ENCODE measurements at places on chromosomes 16 and 17.

DNA sequence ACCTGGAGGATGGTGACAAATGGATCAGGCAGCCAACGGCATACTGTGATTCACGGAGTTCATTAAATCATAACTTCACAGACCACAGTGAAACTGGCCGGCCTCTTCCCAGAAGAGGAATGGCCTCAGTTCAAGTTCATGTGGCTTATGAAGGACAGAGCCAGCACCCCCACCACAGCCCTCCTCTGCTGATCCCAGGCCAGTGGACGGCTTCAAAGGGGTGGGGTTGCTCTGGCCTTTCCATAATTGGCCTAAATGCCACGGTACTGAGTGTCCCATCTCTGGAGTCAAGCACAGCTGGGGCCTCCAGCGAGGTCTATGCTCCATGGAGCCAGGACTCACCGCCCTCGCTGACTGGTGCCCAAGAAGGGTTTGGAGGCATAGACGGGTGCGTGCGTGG lies 21.4 kb downstream of the GALNS start:
- no peak for DNase-seq

DNA sequence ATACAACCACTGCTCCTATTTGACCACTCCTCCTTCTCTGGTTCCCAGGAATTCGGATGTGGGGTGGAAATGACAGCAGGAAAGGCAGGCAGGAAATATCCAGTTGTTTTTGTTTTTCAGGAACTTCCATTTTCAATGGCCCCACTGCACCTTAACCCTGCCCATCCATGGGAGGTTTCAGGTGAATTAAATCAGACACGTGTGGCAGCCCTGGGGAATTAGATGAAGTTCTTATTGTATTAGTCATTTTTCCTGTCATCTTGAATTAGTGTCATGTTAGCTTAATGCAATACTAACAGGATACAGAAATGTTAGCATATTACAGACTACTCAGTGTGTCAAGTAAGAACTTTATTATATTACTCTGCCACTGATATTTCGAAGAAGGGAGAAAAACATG lies 146.4 kb downstream of the CHD9NB start:
- no peak for DNase-seq

DNA sequence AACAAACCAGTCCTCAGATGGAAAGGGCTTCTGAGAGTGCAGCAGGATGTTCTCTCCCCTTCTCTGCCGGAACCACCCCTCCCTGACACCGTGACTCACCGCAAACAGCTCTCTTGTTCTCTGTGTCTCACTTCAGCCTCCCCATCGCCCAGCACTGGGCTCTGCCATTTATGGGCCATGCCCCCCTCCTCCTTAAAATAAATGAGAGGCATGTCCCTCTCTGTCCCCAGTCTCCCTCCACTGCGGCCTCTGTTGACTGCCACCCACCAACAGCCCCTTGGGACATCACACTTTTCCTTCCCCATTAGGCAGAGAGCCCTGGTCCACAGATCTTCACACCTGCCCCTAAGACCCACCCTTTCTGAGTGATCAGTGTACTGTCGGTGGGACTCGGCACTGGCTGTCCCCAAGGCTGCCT lies 6.3 kb downstream of the CCDC102A start:
- no peak for DNase-seq

DNA sequence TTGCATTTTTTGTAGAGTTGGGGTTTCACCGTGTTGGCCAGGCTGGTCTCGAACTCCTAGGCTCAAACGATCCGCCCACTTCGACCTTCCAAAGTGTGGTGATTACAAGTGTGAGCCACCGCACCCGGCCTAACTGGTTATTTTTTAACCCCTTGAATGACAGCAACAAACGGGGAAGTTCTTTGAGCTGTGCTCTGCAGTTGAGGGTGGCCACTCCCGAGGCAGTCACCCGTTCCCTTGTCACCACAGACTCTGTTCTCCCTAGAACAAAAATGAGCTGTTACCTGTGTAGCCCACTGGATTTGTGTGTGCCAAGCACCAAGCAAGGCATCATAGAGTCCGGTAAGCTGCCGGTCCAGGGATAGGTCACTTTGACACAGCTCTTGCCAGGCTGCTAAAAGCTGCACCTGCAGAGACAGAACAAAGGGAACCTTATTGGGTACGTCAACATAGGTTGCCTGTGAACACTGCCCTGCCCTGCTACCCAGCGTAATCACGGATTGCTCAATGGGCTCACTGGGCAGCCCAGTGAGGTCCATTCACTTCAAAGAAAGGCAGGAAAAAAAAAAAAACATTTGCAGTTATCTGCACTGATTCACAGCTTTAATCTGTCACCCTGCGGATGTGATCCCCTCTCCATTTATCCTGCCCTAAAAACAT lies 19.6 kb downstream of the COG7 start:
- no peak for DNase-seq

- DNase-seq: peak; percentile 4
Observed at GRCh38 chr16:84423416-84423837, 55.1 kb downstream of the ATP2C2 start.

GRCh38 chr17:63838631-63839171 lies 3.8 kb downstream of the SMARCD2 start:
- DNase-seq: no peak

GRCh38 chr17:58184308-58184985 lies 8.1 kb upstream of the EPX start:
- no peak for DNase-seq

GRCh38 chr16:65279576-65279975 lies 157.7 kb upstream of the CDH11 start:
- DNase-seq: no peak

- DNase-seq: no peak
Observed at GRCh38 chr16:5776876-5777275, 679.3 kb upstream of the EEF2KMT start.

- DNase-seq: no peak
Observed at GRCh38 chr16:35516551-35516950, 2057.1 kb downstream of the TP53TG3F start.

DNA sequence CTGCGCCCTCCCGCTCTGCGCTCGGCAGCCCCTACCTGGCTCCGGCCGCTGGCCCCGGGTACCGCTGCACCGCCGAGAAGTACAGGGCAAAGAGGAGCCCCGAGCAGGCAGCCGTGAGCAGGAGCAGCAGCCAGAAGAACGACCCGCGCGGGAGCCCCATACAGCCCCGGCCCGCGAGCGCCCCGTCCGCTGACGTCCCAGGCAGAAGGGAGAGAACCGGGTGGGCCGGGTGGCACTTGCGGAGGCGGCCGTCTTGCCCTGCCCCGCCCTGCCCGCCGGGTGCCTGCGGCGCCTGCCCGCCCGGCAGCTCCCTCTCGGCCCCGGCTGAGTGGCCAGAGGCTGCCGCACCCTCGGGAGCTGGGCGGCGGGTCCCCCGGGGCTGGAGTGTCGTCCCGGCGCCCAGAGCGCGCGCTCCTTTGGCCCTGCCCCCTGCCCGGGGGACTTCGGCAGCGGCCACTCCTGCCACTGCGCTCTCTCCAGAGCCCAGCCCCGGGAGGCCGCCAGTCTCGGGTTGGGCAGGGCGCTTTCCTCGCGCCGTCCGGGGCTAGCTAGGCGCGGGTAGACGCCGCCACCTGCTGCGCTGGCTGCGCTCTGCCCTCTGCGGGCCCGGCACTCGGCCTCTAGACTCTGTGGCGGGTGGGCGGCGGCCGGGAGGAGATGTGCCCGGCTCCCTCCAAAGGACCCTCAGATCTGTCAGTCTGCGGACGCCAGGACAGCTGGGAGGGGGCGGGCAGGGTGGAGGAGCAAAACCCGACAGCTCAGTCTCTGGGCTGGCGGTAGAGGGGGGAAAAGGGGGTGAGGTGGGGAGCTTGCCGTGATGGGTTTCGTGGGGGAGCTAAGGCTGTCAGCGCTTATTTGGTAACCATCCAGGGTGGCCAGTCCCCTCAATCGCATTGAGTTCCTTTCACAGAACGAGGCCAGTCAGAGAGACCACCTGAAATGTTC lies at the start of gene ST6GALNAC2:
Gene ST6GALNAC2 (minus strand): TSS at position 212 of the 945 bp plus-strand sequence. CDS start 52 bp downstream, at position 160.
- DNase-seq: no peak

DNA sequence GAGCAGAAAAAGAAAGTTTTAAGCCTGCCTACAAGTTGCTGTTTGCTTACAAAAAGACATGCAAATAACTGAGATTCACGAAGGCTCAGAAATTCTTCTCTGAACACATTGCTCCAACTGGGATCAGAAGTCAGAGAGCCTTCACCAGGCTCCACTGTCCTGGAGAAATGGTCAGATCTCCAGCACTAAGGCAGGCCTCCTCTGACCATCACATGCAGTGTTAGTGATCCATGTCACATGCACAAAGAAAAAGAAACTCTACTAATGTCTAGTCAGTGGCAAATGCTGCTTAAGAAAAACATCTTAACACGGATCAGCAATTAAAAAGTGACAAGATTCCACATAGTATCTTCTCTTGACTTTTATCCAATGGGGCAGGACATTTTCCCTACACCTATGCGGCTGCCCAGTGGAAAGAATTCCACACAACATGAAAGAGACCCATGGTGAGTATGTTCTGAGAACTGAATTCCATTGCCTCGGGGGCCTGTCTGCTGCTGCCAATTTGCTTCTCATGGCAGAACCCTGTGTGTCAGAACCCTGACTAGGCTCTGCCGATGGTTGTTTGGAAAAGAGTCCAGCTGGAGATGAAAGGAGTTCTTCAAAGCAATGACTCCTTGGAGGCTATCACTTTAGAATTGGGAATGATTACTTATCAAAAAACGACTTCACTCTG lies 96.6 kb downstream of the HIC1 start:
- no peak for DNase-seq

DNA sequence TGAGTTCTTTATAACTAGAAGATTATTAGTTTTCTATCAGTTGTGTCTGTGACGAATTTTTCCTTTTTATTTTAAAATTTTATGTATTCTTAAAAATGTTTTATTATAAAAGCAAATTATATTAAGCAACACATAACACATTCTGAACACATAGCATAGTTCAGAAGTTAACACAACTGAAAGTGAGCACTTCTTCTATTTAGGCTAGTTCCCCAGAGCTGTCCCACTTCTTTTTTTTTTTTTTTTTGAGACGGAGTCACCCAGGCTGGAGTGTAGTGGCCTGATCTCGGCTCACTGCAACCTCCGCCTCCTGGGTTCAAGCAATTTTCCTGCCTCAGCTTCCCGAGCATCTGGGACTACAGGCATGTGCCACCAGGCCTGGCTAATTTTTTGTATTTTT lies 37.7 kb upstream of the ALDH3A2 start:
- DNase-seq: no peak

DNA sequence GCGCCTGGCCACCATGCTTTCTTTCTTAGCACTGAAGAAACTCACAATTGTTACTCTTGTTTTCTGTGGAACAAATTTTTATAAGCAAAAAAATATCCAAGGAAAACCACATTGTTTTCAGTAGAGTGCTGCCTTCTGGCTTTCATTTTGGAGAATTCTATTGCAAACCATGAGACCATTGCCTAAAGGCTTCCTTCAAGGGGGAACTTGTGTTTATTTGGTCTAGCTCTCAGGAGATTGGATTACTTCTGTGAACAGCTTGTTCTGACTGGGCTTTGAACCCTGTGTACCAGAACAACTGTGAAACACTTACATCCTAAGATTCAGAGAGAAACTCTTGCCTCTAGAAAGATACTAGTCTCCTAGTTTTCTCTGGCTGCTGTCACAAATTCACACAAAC lies 32.1 kb downstream of the TOM1L1 start:
- DNase-seq: no peak

- DNase-seq: no peak
Observed at GRCh38 chr16:47386201-47386718, 74.6 kb downstream of the ITFG1 start.

DNA sequence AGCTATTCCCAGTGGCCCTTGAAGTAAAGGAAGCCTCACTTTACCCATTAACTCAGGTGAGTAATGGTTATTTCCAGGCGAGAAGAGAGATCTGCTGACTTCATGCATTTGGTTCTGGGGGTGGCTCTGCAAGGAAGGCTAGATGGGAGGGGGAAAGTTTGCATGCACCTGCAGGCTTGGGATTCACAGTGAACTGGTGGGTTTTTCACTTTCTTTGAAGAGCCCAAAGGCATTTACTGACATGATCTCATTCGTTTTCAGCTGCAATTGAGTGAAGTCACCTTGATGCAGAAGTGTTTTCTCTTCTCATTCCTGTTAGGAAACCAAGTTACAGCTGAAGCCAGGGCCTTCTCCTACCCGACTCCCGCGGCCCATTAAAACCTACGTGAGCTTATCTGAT lies 131.0 kb upstream of the N4BP1 start:
- DNase-seq: no peak

GRCh38 chr16:66435896-66436295 lies 8.8 kb downstream of the BEAN1 start:
- no peak for DNase-seq

DNA sequence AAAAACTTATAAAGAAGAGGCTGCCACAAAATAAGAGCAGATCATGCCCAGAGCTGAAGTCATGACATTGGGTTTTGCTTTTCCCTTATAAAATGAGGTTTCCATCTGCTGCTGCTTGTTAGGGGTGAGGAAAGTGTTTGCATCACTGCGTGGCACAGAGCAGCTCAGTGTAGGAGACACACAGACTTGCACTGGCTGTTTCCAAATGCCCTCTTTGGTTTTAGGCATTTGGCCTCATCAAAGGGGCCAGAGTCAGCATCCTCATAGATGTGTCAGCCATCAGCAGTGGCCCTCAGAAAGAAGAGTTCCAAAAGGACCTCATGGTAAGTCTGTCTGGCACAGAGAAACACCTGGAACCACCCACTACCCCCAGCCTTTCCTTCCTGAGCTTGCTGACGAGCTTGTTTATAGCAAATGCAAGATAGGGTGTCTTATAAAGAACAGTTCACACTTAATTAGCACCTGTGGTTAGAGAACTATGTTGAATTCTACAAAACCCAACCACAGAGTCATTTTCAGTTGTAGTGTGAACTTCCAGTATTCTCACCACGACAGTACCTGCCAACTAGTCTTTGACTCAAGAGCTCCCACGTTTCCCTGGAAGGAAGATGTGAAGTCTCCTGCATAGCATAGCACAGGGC lies 17.0 kb downstream of the VWA3A start:
- DNase-seq: no peak

GRCh38 chr16:87250431-87250960 lies 66.7 kb downstream of the C16orf95 start:
- DNase-seq: no peak

- no peak for DNase-seq
Observed at GRCh38 chr17:17806611-17807274, 30.0 kb downstream of the SREBF1 start.

- no peak for DNase-seq
Observed at GRCh38 chr16:79823639-79824038, 223.1 kb upstream of the MAF start.

DNA sequence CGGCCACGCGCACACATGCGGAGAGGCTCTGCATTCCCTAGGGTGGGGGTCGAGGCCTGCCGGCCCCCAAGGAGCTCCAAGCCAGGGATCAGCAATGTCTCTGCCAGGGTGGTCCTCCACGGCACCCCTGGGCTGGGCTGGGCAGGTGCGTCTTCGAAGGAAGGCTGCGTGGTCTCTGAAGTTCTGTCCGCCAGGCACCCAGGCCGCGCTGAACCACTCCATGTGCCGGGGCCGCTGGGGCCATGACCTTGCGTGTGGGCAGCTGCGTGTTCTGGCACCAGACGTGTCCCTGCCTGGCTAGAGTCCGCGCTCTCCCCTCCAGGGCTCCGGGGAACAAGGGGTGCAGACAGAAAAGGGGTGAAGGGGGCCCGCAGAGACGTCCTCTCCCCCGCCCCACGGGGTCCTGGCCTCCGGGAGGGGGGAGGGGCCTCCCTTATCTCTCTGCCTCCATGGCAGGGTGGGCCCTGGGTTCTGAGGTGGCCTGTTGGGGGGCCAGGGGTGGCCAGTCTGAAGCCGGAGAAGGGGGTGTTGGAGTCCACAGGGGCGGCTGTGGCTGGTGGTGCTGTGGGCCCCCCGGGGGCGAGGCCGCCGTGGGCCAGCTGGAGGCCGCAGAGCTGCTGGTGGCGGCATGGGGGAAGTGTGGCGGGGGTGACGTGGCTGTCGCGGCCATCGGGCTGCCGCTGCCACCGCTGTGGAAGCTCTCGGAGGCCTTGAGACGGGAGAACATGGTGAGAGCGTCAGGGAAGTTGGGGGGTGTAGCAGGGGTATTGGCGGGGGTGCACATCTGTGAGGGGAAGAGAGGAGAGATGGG lies 5.3 kb downstream of the UBALD1 start:
- DNase-seq: no peak

All from iPS DF 6.9 (cell line).